Stimulated activated CD4-positive, alpha-beta T cell treated with anti-CD3 and anti-CD28 coated beads, Interleukin-12 subunit alpha, Interleukin-12 subunit beta, amount 100 ng/mL, for 48 hours (primary cell): ENCODE measurements at places on chromosomes 4 and X.

- DNase-seq = no peak
These were observed 76.8 kb downstream of the CRMP1 start for GRCh38 chr4:5816101-5816500.

- DNase-seq = no peak
These were observed 161.9 kb downstream of the PTTG2 start for GRCh38 chr4:38122060-38122459.

DNA sequence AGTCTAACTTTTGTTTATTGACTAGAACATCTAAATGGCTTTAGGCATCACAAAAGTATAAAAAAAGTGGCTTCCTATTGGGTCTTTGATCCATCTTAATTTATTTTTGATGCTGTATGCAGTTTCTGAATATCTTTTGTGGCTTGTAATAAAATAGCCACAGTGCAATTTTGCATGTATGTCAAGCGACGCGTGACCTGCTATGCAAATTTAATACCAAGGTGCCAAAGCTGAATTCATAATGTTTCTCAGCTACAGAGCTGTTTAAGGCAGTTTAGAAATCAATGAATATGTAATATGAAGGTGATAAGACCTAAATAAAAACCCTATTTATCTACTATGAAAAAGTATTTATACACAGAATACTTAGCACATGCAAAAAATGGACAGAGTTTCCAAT lies 197.8 kb downstream of the AFF2 start:
- no peak for DNase-seq

DNA sequence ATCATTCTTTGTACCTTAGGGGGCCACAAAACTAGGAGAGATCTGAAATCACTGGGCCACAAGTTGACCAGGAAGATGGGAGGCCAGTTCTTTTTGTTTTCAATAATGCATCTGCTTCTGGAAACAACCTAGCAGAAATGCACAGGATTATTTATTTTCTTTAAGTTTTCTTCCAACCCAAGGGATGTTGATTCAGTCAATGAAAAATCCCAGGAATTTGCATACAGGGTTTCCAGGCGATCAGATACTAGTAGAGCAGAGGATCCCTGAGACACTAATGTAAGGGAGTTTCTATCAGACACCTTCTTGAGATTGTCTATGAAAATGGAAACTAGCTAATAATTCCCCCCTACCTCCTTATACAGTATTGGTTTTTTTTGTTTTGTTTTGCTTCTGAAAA lies 7.4 kb downstream of the ATOH1 start:
- no peak for DNase-seq

DNA sequence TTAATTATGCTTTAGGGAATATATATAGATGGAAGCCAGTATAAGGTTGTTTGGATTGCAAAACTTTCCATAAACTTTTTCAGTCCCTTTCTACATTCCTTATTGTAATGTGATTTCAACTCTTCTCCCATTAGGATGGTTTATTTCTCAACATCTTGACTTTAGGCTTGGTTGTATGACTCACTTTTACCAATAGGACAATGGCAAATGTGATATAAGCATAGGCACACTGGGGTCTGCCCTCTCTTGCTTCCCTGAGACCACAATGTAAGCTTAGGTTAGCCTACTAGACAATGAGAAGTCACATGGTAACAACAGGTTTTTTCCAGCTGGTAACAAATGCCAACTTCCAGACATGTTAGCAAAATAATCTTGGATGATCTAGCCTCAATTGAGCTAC lies 163.3 kb upstream of the RBPJ start:
- no peak for DNase-seq

GRCh38 chrX:9280831-9281230 lies 184.0 kb upstream of the TBL1X start:
- DNase-seq = no peak

GRCh38 chrX:72131317-72132294 lies at the start of gene RTL5:
Gene RTL5 (minus strand): TSS chrX:72131915.
- no peak for DNase-seq

- DNase-seq = no peak
These were observed 178.0 kb downstream of the DCLK2 start for GRCh38 chr4:150256225-150256620.

DNA sequence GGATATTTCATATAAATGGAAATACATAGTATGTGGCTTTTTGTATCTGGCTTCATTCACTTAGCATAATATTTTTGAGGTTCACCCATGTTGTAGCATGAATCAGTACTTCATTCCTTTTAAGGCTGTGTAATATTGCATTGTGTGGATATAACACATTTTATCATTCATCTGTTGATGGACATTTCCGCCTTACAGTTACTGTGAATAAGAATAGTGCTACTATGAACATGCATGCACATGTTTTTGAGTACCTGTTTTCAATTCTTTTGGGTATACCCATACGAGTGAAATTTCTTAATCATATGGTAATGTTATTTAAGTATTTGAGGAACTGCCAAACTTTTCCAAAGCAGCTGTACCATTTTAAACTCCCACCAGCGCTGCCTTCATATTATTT lies 539.6 kb upstream of the DIPK2B start:
- DNase-seq = no peak
